NCI-H1092 treated with DMSO at 0.1 percent for 48 hours (cell line): ENCODE measurements at places on chromosomes 1 and 21.

GRCh38 chr1:192739476-192740184, 69.2 kb upstream of the RGS2 start:
- no peak for DNase-seq

GRCh38 chr1:191984856-191985255, 173.4 kb upstream of the RGS18 start:
- DNase-seq, result no peak

GRCh38 chr21:44648557-44649311, 2.5 kb downstream of the KRTAP10-11 start:
- no peak for DNase-seq

GRCh38 chr1:23923592-23924499, 10.7 kb upstream of the CNR2 start:
- no peak for DNase-seq

- no peak for DNase-seq
Observed at GRCh38 chr1:9121496-9122409, 7.1 kb downstream of the GPR157 start.

DNA sequence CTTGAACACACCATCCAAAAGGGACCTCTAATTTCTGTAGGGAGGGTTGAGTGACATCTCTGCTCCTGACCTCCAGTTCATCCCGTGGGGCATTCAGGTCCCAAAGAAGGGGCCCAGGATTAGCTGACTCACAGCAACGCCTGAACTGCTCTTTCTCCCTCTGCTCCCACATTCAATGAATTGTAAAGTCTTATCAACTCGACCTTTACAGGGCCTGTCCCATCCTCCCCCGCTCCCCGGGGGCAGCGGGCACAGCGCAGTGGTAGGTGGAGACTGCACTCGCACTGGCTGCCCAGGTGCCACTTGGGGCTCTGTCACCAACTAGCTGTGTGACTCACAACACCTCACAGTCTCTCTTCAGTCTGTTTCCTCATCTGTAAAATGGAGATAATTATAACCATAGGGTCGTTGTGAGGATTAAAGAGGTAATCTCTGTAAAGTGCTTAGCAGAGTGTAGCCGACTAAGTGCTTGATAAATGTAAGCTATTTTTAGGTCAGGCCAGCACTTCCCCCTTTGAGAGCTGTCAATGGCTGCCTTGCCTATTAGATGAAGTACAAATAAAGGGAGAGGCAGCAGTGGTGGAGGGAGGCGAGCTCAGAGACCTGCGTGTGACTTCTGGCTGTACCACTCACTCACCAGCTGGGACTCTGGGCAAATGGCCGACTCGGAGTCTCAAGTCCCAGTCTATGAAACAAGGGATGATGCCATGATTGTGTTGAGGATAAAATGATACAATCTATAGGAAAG, 637 bp upstream of the MYBPHL start:
- peak; percentile 32 for DNase-seq

- DNase-seq, result no peak
Observed at GRCh38 chr1:156805766-156806511, 10.7 kb downstream of the SH2D2A start.

DNA sequence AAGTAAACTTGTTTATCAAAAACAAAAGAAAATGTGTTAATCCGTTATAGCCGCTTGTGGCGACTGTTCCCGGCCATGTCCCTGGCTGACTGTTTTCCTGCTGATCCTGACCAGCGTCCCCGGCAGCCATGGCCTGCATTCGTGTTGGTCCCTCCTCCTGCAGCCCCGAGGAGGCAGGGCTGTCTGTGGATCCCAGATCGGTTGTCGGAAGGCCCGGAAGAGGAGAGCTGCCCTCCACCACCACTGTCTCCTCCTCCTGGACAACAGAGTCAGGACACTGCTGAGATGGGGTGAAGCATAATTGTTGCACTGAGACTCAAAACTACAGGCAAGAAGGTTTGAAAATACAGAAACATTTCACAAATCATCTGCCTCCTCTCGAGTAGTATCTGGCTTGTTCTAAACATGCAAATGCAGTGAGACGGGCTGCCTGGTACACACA, 3.6 kb upstream of the MXRA8 start:
- no peak for DNase-seq

- no peak for DNase-seq
Observed at GRCh38 chr1:10940451-10940804, 72.0 kb upstream of the TARDBP start.

GRCh38 chr1:211633524-211633846, 41.9 kb downstream of the NEK2 start:
- no peak for DNase-seq

DNA sequence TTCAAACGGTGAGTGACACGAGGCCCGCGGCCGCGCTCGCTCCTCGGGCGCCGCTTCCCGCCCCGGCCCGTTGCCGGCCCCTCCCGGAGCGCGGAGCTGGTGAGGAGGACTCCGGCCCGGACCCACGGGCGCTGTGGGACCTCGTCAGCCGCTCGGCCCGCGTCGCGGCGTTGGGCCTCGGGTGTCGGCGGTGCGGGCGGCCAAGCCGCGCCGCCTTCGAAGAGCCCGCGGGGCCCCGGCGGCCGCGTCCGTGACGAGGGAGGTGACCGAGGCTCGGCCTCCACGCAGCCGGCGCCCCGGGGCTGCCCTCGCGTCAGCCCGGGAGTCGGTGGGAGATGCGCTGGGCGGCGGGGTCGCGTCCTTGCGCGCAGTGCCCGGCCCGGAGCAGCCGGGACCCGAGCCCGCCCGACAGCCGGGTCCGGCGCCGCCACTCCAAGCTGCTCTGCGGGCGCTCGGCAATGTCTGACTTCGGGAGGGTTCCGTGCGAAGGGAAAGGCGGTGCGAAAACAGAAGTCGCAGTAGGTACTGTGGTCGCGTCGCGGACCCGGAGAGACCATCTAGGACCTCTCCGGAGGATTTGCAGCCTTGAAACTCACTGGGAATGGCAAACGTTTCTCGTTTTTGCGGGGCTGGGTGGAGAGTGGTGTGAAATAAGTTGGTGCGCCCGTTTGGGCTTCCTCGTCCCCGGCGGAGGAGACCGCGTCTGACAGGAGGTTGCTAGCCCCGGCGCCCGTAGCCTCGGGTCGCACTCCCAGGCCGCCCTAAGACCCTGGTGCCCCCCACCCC, 829 bp downstream of the SPEN start:
- DNase-seq, result peak; percentile 59

DNA sequence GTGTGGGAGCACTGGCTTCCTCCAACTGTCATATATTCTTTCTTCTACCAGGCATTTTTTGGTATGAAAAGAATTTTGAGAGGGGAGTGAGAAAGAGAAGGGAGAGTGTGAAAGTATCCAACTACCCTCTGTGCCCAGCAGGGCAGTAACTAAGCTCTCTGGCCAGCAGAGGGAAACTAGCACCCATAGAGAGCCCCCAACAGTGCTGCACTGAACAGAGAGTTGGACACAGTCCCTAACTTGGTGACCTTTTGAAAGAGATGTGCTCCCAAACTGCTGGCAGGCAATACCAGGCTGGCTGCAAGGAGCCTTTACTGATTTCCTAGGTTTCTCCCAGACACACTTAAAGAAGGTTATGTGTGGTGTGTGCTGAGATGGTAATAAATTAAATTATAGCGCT, 118.8 kb upstream of the PBX1 start:
- peak; percentile 18 for DNase-seq

- no peak for DNase-seq
Observed at GRCh38 chr1:243415663-243416408, 160.0 kb downstream of the SDCCAG8 start.

DNA sequence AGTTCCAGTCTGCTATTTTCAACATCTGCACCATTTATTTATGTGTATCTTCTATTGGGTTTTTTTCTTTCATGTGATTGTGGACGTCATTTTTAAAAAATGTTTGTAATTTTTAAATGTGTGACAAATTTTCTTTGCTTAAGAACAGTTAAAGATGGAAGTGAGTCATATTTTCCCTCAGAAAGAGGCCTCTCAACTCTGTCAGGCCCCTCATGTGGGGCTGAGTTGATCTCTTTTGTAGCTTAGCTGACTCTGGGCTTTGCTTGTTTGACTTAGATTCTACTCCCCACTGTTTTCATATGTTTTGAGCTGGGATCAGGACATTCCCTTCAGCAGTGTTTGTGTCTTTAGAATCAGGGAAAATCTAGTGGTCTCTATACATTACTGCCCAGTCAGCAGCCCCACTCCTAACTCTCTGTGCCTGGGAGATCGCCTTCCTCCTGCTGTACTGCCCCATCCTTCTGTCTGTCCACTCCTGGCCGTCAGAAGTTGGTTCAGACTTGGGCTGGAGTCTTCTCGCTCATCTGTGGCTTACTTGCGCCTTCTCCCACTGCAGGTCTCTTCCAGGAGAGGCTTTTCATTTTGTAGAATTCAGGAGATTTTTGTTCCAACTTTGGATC, 137.4 kb downstream of the DYRK1A start:
- no peak for DNase-seq

GRCh38 chr1:60227601-60228000, 154.0 kb upstream of the C1orf87 start:
- no peak for DNase-seq

GRCh38 chr1:245516284-245516759, 361.5 kb downstream of the KIF26B start:
- DNase-seq, result peak; percentile 19

DNA sequence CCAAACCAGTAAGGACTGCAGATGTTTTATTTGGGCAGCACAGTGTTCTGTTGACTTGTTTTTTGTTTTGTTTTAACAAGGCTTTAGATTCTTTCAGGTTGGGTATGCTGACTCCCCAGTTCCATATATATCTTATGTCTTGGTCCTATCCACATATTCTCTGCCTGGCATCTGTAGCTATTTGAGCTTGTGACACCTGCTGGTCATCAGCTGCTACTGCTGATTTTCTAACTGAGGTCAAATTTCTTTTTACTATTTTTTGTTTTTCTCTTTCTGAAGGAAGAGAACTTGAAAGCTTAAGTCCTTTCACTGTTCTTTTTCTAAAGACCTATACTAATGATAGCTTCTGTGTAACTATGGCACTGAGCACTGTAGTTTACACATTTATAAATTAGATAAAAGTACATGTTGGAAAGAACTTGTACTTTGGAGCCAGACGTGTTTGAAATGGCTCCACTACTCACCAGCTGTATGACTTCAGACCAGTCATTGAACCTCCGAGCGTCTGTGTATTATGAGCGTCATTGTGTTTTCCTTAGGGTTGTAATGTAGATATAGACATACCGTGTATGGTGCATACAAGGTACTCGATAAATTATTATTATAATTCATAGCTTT, 109.4 kb downstream of the NRDC start:
- DNase-seq, result peak; percentile 15

GRCh38 chr1:153728305-153729066, 636 bp downstream of the INTS3 start:
- DNase-seq, result peak; percentile 56

DNA sequence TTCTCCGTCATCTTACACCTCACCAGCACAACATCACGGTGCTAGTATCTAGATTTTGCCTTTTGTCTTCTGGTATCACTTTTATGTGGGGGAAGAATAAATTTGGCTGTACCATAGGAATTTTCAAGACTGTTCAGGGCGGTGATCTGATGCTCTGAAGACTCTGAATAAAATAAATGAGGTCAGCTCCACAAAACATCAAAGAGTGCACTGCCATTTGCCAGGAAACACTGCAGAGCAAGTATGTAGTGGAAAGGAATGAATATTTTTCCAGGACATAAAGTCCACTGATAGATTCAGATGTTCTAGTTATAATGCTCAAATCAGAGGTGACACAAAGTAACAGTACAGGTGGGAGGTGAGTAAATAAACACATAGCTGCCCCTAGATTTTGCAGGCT, 56.3 kb downstream of the ZP4 start:
- no peak for DNase-seq

- no peak for DNase-seq
Observed at GRCh38 chr1:111269825-111270406, 20.7 kb upstream of the CHIA start.

- DNase-seq, result no peak
Observed at GRCh38 chr1:61556631-61557030, 168.3 kb downstream of the TM2D1 start.

DNA sequence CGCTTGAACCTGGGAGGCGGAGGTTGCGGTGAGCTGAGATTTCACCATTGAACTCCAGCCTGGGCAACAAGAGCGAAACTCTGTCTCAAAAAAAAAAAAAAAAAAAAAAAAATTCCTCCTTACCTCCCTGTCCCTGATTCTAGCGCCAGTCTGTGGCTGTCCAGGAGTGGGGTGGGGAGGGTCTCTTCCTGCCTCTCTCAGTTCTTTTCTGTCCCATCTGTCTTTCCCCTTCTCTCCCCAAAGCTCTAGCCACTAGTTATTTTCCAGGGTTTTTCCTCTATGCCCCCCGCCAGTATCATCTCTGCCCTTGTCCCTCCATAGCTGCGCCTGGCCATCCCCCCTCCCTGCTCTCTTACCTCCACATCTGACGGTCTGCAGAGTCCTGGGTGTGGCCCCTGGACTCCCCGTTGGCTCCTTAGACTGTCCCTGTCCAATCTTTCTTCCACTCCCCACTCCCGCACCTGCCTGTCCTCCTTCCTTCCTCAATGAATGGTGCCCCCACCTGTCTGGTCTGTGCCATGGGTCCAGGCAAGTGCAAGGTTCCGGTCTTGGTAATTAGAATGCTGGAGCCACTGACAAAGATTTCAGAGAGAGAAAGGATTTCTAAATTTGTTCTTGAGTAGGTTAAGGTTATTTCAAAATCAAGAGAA, 1.6 kb upstream of the TMEM63A start:
- DNase-seq, result no peak

DNA sequence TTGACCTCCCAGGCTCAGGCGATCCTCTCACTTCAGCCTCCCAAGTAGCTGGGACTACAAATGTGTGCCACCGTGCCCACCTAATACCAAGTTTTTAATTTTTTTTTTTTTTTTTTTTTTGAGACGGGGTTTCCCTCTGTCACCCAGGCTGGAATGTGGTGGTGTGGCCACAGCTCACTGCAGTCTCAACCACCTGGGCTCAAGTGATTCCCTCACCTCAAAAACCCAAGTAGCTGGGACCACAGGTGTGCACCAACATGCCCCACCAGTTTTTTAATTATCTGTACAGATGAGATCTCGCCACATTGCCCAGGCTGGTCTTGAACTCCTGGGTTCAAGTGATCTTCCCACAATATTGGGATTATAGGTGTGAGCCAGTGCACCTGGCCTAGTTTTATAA, 22.7 kb downstream of the PTP4A2 start:
- no peak for DNase-seq

DNA sequence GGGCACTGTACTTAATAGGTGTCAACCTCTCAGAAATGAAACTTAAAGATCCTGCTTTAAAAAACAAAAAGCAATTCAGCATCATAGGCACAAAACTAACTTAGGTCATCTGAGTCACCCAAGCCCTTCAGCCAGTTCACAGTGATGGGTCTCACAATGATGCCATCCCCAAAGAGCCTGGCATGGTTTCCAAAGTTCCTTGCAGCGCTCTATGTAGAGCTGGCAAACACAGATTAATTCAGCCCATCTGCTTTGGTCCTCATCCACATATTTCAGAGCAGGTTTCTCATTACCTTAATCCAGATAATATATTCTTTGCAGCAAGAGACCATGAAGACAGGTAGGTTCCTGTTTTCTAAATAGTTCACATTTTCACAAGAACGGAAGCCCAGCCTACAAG, 14.6 kb upstream of the PLA2G2C start:
- no peak for DNase-seq

DNA sequence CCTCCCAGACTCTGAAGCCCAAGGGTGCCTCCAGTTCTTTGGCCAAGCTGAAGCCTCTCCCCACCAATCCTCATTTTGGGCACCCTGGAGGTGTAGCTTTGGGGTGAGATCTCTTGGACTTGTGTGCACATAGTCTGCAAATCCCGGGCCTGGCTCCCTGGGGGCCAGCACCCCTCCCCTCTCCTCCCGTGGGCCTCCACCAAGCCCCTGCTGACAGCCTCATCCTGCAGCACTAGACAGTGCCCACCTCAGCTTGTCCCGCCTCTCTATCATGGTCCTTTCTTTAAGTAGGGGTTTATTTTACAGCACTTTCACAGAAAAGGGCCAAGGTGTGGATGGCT, 3.2 kb downstream of the GJC2 start:
- DNase-seq, result no peak
